GOT3 (cell line): ENCODE measurements at places on chromosomes 16 and 17.

DNA sequence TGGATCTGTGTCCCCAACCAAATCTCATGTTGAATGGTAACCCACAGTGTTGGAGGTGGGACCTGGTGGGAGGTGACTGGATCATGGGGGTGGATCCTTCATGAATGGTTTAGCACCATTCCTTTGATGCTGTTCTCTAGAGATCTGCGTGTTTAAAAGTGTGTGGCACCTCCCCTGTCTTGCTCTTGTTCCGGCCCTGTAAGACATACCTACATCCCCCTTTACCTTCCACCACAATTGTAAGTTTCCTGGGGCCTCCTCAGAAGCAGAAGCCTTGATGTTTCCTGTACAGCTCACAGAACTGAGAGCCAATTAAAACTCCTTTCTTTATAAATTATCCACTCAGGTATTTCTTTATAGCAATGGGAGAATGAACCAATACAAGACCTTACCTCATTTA lies 257.7 kb downstream of the XYLT1 start:
- no peak for DNase-seq

DNA sequence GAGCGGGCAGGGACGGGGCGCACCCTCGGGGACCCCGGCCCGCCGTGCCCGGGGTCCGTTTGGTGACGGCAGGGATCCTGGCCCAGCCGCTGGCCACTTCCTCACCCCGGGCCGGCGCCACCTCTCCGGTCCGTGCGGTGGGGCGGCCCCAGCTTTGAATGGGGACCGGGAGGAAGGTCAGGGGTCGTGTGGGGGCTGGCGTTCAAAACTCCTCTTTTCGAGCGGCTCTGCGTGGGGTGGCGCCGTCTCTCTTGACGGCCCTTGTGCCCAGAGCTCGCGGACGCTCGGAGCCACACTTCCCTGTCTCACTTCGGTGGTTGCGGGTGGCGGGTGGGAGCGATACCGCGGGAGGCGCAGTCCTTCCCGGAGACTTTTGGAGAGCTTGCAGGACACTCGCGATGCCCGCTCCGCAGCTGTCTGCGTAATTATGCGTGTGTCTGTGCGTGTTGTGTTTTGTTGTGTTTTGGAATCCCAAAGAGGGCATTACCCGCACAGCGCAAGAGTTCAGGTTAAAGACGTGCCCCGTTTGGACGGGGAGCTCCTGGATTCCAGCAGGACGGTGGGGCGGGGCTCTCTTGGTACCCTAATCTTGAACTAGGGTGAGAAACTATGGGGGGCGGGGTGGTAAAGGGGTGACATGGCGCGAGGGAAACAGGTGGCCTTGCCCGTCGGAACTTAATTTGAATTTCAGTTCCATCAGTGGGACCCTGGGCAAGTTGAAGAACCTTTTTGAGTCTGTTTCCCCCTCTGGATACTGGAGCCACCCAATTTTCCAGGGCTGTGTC lies 637 bp downstream of the PLCG2 start:
- no peak for DNase-seq

GRCh38 chr17:79845601-79845949 lies 6.3 kb upstream of the CBX4 start:
- no peak for DNase-seq

DNA sequence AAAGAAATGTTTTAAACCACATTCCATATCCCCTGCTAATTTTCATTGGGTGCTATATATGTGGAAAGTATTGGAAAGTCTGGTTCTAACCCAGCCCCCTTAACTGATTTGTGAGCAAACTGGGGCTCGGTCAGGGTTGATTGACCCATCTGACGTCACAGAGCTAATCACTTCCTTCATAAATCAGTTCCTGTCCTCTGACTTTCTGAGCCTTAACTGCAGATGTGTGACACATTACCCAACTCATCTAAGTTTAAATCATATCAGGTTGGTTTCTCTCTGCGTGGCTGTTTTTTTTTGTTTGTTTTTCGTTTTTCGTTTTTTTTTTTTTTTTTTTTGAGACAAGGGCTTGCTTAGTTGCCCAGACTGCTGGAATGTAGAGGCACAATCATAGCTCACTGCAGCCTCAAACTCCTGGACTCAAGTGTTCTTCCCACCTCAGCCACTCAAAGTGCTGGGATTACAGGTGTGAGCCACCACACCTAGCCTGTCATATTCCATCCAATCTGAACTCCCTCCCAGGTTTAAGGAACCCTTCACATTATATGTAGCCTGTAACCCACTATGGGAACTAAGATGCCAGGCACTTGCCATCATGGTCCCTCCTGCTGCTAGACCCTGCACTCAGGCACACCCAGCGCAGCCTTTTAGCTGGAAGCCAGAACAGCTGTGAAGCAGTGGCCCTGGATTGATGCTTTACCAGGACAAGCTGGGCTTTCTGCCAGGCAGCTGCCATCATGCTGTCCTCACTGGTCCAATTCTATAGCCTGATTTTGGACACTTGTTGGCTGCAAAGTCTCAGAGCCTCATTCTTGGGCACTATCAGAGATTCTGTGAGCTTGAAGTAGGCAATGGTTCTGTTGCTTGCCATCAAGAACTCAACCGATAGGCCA lies 6.9 kb upstream of the BPTF start:
- DNase-seq: no peak

- no peak for DNase-seq
Measured at GRCh38 chr17:46758614-46759013, 59.9 kb downstream of the WNT3 start.

GRCh38 chr17:78337244-78338109 lies 22.4 kb downstream of the SOCS3 start:
- DNase-seq: peak; percentile 48

DNA sequence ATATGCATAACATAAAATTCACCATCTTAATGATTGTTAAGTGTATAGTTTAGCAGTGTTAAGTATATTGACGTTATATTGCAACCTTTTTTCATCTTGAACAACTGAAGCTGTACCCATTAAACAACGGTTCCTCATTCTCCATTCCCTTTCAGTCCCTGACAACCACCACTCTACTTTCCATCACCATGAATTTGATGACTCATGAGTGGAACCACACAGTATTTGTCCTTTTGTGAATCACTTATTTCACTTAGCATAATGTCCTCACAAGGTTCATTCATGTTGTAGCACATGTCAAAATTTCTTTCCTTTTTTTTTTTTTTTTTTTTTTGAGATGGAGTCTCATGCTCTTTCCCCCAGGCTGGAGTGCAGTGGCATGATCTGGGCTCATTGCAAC lies 46.0 kb downstream of the HOXB1 start:
- DNase-seq: no peak

DNA sequence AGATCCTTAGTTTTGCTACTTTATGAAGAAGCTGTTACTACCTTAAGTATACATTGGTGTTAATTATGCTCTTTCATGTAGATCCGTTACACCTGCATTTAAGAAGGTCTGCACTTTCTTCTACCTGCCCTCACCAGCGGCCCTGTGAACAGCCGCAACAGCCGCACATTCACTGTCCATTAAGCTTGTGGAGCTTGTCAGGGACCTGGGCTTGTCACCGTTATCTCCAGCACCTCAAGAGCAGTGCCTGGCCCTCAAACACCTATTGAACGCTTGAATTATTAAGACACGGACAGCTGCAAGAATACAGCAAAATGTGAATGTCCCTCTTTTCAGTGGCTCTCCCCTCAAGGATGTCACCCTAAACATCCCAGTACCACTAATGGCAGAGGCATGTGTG lies 3.0 kb upstream of the MXRA7 start:
- no peak for DNase-seq

GRCh38 chr16:2819179-2819938 lies 2.3 kb downstream of the PRSS21 start:
- DNase-seq: no peak

DNA sequence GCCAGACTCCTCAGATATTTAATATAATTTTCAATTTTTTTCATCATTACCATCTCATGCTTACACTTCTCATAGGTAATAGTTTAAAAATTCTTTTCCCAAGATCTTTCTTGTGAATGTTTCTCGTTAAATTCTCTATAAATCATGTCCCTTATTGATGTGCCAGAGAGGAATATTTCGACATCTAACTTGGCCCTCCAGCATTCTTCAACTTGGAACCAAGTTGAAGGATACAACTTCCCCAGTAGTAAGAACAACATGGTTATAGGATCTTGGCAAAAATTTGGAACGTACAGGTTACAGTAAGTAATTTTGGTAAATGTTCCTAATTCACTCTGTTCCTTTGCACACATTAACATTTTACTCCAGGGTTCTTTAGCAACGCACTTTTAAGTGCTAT lies 731.8 kb downstream of the CDH11 start:
- DNase-seq: no peak

DNA sequence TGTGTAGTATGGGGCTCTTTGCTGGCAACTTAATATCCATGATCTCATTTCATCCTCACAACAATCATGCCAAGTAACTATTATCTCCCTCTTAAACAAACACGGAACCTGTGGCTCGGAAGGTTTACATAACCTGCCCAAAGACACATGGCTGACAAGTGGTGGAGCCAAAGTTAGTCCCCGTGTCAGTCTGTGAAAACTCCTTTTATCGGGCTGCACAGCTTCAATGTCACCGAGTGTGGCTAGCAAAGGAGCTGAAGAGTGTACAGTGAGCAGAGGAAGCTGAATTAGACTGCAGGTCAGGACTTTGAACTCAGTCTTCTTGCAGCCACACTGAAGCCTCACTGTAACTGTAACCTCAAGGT lies 80.3 kb downstream of the PARN start:
- no peak for DNase-seq

- DNase-seq: no peak
Measured at GRCh38 chr16:88499836-88500251, 46.8 kb downstream of the ZFPM1 start.

GRCh38 chr16:82241469-82242052 lies 71.5 kb upstream of the MPHOSPH6 start:
- no peak for DNase-seq

GRCh38 chr16:10870808-10871156 lies 6.2 kb upstream of the CIITA start:
- DNase-seq: no peak

- DNase-seq: no peak
Measured at GRCh38 chr16:57031156-57031555, 41.8 kb downstream of the NLRC5 start.

DNA sequence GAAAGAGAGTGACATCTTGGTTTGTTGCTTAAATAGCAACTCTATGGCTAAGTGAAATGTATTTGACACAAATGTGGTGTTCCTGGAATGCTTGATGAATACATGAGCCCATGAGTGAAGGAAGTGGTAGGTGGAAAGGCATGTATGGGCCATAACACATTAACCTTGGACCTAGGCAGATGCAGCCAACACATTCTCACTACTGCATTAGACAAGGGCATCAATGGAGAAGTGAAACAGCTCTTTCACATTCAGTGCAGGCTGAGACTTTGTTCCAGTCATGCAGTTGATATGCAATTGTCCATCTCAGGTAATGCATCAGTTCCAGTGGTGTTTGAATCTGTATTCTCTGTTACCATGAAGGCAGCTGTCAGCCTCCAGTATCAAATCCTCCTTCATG lies 133.6 kb downstream of the HS3ST3B1 start:
- DNase-seq: no peak

- DNase-seq: no peak
Measured at GRCh38 chr17:76124582-76125390, 16.3 kb downstream of the FOXJ1 start.

DNA sequence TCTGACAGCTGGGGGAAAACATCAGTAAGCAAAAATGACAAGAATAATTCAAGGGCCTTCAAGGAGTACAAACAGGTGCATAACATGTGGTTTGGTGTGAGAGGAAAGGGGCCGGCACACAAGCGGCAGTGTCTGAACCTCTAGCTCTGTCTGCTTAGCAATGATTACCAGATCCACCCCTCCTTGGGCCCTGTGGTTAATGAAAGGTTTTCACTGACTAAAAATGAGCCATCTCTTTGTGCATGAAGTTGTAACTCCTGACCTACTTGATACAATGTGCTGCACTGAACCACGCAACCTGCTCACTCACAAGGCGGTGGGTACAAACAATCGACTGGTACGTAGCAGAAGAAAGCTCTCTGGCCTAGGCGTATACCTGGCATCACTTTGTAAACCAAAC lies 15.1 kb downstream of the FAM117A start:
- DNase-seq: no peak

GRCh38 chr16:51159865-51160264 lies 8.8 kb upstream of the SALL1 start:
- no peak for DNase-seq

DNA sequence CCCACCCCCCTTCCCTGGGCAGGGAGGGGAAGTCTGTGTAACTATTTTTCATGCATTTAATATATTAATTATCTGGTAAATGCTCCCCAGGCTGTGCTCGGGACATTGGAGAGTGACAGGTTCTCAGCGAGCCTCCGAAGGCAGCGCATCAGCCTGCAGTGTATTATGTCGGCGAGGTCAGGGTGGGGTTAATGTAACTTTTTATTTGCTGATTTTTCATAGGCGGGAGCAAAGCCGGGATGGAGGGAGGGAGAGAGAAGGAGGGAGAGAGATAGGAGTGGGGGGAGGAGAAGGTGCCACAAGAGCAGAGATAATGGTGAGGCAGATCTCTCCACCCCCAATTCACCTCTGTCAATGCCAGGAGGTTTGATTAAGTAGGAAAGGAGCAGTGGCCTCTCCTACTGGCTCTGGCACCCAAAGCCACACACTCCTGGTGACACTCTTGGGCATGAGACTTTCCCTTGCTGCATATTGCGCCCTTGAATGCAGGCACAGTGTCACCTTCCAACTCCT lies 104.0 kb downstream of the MRM1 start:
- no peak for DNase-seq

GRCh38 chr16:8958344-8959167 lies 5.2 kb downstream of the USP7 start:
- no peak for DNase-seq

DNA sequence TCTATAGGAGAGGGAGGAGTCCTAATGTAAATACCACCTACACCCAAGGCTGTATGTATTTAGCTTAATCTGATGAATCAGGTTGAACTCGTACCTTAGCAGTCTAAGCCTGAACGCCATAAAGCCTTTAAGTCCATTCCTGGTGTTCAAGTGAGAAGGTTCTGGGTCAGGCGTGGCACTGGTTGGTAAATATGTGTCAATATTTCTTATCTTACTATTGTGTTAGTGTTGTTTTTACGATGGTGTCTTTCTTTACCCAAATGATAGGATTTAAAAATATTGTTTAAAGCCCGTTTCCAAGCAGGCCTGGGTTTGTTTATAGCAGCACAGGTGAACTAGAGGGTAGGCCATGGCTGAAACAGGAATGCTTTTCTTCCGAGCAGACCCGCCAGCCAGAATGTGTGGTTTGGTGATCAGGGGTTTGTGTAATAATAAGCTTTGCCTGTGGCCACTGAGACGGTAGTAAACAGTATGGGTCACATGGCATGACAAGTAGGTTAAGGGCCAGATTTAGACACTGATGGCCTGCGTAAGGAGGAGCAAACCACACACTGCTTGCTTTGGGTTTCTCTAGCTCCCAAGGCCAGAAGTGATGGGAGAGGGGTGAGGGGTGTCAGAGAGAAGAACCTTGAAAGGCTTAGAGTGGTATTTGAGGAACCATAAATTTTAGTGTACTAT lies 3.3 kb downstream of the TMEM94 start:
- no peak for DNase-seq
